ENCODE measurements at places on chromosomes 11 and 22. TPM values are rescaled to one million over a fixed set of nuclear protein-coding genes. Genes with fewer than 3 reads are reported as not detected.

The MS4A15 gene
- not detected for polyA plus RNA-seq

The RPS25 gene
- polyA plus RNA-seq: 4,856 TPM

The PHOX2A gene
- polyA plus RNA-seq: not detected

The TYR gene
- polyA plus RNA-seq: not detected

The KRTAP5-9 gene
- not detected for polyA plus RNA-seq

The TSGA10IP gene
- not detected for polyA plus RNA-seq

The CD3D gene
- polyA plus RNA-seq: 31.6 TPM

The FXYD6 gene
- polyA plus RNA-seq: not detected
